ENCODE measurements at places on chromosomes 16 and 17.
A peak's percentile ranks its signal among the peaks of the same experiment; 100 is the strongest.

GRCh38 chr17:82734987-82735866 lies at the start of gene FN3K:
TSS of gene FN3K (plus strand) at chr17:82735615. CDS start at chr17:82735637, 22 bp downstream.
- DNase-seq = peak; percentile 80

- no peak for DNase-seq
These were observed 30.9 kb downstream of the PAFAH1B1 start for GRCh38 chr17:2624292-2624731.

GRCh38 chr16:22291860-22292318 lies 5.3 kb upstream of the POLR3E start:
- DNase-seq = peak; percentile 6

- peak; percentile 71 for DNase-seq
These were observed 14.9 kb downstream of the IRF8 start for GRCh38 chr16:85913688-85914422.

DNA sequence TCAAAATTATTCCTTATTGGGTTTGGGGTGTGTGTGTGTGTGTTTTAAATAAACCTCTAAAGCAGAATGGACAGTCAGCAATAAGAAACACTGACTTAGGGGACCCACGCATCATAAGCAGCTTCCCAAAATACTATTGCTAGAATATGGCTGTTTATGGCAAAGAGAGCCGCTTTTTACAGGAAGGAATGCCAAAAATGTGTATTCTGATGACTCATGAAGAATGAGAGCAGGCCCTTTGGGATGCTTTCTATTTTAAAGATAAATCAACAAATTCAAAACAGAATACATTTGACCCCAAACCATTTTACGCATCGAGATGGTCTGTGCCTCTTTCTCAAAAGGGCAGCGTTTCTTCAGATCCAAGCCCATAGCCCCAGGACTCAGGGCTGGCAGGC lies 37.5 kb downstream of the ARHGAP17 start:
- no peak for DNase-seq

DNA sequence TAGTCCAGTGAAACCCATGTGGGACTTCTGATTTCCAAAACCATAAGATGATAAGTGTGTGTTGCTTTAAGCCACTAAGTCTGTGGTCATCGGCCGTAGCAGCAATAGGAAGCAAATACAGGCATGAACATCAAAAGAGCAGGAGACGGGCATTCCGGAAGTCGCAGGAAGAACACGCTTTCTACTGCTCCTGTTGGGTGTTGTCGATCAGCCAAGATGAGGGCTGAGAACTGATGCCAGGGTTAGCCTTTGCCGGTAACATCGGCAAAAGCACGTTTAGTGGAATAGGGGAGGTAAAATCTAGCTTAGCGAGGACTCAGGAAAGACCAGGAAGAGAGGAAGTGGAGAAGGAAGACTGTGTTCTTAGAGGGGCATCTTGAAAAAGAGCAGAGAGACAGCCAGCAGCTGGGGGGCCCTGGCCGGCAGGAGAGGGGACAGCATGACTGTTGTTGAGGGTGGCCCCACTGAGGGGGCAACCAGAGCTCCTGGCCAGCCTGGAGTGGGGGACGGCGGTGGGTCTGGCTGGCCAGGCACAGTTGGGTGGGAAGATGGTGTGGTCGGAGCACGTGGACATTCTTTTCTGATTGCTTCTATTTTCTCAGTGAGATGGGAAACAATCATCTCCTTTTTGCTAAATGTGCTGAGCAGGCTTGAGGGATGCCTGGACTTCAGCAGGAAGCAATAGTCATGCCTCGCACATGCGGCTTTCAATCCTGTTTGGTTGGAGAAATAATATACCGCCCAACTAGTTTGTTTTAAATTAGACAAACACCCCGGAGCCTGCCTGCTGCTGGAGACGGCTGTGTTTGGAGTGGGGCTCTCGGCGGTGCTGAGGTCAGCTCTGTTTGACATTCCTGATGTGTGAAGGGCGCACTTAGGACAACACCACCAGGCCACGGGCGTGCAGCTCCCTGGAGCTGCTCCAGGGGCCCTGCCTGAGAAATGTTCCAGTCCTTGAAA lies 109.9 kb downstream of the METRNL start:
- DNase-seq = peak; percentile 64

DNA sequence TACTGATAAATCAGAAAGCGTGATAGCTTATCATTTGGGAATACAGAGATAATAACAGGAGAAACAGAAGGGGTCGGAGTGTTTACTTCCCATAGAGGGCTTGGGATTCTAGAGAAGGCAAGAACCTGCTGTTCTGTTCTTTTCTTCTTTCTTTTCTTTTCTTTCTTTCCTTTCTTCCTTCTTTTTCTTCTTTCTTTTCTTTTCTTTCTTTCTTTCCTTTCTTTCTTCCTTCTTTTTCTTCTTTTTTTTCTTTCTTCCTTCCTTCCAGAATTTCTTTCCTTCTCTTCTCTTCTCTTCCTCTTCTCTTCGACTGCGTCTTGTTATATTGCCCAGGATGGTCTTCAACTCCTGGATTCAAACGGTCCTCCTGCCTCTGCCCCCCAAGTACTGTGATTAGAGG lies 18.3 kb downstream of the CNEP1R1 start:
- DNase-seq = no peak

GRCh38 chr17:30074254-30074653 lies 42.4 kb upstream of the NSRP1 start:
- no peak for DNase-seq

- no peak for DNase-seq
These were observed 2.9 kb upstream of the KRT16 start for GRCh38 chr17:41615454-41615853.

DNA sequence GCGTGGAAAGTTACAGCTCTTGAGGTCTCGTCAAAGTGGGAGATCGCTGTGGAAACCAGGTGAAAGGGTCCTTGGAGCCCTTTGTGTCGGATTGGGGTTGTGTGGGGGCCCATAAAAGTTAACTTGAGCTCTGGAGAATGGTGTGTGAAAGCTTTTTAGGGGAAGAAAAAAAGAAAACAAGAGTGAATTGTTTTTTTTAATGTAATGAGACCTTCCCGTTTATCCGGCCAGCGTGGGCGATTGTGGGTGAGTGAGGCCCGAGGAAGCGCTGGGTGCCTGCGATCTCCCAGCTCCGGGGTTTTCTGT lies 150.6 kb downstream of the MSI2 start:
- no peak for DNase-seq

DNA sequence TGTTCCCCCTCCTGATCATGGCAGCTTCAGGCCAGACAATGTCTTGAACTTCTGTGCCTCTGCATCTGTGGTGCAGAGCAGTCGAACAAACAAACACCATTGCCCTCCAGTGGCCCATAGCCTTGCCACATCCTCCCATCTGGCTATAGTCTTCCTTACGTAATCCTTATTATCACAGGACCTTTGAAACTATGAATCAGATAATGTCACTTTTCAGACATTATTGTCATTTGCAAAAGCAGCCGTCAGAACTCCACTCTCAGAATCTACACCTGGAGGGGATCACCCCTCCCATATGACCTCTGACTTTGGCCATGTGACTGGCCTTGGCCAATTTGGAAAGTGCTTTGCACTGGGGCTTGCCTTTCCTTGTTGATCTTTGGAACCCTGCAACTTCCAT lies 387.3 kb downstream of the MAF start:
- no peak for DNase-seq

DNA sequence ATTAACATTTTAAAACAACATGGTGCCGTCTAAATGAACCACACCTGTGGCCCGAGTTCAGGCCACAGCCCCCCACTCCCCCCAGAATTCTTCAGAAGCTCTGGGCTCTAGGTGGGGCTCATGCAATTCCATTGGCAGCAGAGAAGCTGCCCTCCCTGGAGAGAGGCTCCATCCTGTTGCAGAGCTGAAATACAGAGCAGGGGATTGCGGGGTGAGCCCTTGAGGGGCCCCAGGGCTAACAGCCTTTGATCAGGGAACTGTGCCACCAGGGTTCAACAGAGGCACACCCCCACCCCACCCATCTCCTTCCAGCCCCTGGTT lies 69.3 kb downstream of the ABR start:
- no peak for DNase-seq

- DNase-seq = no peak
These were observed 4.2 kb upstream of the CRK start for GRCh38 chr17:1460233-1460632.

GRCh38 chr16:74577882-74578366 lies 29.0 kb downstream of the GLG1 start:
- DNase-seq = no peak

DNA sequence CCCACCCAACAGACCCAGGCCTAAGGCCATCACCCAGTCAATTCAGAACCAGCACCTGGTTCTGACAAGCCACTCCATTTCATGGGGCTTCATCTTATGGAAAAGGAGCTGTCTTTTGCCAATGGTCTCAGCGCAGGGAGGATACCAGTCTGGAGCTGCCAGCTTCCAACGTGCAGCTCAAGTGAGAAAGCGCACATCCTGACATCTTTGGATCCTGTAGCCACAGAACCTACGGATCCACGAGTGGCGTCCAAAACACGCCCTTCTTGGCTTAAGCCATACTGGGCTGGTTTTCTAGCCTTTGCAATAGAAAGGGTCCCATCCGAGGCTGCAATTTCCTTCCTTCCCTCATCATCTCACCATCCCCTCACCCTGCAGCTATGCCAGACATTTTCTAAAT lies 101.8 kb downstream of the GAS7 start:
- DNase-seq = no peak

DNA sequence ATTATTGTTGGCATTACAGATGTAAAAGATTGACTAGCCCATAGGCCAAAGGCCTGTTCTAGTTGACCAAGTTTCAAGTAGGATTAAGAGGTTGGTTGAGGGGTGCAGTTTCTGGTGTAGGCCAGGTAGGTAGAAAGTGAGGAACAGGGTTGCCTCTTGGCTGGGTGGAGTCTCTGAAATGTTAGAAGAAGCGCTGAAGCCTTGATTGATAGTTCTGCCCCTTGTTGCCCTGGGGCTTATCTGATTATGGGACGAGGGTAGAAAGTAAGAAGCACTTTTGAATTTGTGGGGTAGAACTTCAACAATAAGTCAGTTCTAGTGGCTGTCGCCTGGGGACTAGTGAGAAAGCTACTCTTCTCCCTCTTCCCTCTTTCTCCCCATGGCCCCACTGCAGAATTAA lies 6.2 kb downstream of the BCL6B start:
- no peak for DNase-seq

DNA sequence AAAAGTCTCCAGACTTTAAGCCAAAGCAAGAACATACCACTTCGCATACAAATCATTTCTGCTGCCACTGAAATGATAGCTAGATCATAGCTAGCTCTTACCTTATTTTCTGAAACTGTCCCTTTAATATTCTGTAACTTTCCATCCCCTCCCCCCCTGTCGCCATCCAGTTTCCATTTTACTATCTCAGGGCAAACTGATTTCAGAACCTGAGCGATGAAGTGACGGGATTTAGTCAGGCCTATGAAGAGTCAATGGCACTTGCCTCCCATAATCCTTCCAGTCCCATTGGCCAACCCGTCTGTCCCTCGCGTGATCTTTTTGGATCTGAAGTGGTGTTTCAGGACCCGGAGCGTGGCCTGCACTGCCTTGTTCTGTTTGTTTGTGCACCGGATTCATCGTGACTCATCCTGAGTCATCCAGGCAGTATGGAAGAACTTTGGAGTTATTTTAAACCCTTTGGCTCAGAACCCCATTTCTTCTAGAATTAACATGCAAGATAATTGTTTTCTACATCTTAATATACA lies 199.8 kb upstream of the CHMP6 start:
- DNase-seq = no peak

DNA sequence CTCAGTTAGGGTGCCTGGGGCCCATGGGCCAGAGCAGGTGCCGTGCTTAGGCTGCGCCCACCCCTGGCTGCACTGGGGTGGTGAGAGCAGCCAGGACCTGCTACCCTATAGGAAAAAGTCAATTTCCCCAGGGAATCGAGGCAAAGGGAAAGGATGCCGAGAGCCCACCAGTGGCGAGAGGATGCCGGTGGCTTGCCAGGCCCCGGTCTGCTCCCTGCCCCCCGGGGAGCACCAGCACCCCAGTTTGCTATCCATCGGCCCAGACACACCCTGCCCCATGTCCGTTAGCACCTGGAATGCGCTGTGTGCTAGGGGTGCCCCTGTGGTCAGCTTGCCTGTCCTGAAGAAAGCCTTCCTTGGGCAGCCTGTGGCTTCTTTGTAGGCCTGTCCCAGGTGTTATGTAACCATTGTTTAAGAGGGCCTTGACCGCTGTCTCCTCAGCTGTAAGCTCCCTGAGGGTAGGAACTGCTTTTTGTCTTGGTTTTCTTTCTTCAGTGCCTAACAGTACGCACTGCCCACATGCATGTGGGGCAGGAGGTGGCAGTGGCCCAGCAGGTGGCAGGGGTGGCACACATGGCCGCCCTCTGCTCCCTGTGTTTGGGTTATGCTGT lies 40.8 kb downstream of the NT5M start:
- peak; percentile 63 for DNase-seq

DNA sequence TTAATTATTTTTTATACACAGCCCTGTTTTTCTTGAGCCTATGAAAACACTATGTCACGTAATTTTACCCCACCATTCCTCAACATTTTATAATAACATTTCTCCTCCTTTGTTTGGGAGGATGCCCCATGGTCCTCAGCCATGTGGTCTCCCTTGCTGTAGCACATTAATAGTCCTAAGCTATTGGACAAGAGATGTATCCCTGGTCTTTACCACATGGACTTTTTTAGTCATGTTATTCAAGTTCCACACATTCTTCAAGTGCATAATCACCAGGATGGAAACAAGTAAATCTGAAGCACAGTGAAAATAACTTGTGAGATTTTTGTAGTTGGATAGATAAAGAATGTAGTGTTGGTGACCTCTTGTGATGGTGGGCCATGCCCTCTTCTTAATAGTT lies 2.0 kb upstream of the KRTAP2-3 start:
- DNase-seq = no peak

DNA sequence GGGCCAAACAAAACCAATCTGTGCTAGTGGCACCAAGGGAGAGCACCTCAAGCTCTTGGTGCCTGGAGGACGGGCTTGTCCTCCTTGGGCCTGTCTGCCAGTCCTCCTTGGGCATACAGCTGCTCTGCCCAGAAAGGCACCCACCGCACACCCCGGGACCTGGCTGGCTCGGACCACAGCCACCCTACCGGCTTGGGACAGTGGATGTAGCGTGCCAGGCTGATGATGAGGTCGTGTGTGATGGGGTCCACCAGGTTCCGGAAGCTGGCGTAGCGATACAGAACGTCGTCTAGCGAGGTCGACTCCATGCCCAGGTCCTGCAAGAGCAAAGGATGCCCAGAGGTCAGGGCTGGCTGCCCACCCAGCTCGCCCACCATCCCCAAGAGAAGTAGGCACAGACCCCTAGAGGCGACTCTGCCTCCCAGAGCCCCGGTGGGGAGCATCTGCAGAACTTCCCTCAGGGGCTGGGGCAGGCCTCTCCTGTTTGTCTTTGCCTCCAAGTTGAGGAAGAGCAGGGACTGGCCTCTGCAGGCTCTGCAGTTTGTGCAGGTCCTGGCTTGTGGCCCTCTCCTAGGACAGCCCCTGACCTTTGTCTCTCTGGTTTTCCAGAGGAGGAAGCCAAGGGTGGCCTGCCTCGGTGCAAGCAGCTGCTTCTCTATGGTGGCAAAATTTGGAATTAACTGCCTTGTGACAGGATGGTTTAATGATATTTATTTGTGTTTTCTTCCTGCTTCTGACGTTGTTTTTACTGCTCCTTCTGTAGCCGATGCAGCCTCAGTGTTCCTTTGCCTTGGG lies 29.7 kb downstream of the LRRC75A start:
- no peak for DNase-seq

GRCh38 chr16:27394516-27394915 lies 7.5 kb upstream of the IL21R start:
- no peak for DNase-seq
